ENCODE measurements at places on chromosomes 3 and 15.

GRCh38 chr3:20990896-20991295 lies 760.1 kb downstream of the ZNF385D start:
- no peak for DNase-seq

DNA sequence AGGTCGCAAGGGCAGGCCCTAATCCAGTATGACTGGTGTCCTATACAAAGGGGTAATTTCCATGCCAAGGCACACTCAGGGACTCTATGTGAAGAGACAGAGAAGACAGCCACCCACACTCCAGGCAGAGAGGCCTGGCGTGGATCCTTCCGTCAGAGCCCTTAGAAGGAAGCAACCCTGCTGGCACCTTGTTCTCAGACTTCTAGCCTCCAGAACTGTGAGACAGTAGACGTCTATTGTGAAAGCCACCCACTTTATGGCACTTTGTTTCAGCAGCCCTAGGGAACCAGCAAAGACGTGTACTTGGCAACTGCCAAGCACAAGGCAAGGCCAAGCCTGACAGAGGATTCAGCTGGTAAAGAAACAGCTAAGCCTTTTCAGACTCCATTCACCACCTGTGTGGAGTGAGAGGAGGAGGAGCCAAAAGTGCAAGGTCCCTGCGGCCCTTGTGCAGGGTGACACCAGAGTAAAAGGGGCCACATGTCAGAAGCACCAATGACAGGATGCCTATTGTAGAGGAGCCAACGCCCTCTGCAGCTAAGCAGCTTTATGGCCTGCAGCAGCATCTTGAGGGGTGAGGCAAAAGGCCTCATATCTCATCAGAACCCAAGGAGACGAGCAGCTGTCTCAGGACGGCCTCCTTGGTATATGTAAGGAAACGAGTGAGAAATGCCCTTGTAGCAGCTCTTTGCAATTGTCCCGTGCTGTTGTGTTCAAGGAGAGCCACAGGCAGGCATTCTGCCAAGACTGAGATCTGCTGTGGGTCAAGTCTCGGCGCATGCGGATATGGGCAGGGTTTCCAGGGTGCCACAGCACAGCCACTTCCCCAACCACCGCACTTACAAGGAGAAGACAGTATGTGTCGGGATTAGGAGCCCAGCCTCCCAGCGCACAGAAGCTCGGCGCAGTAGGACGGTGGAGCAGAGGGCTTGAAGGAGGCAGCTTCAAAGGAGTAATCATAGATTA lies 121.5 kb upstream of the LIPC start:
- no peak for DNase-seq

GRCh38 chr3:137035631-137036030 lies 77.8 kb downstream of the IL20RB start:
- no peak for DNase-seq

GRCh38 chr15:62165793-62166375 lies 799 bp upstream of the C2CD4B start:
- no peak for DNase-seq

Measured in stimulated activated CD4-positive, alpha-beta T cell treated with anti-CD3 and anti-CD28 coated beads, Interleukin-12 subunit alpha, Interleukin-12 subunit beta, amount 100 ng/mL, for 24 hours (primary cell).